ENCODE measurements at places on chromosomes 13 and 19. TPM values are rescaled to one million over a fixed set of nuclear protein-coding genes. Genes with fewer than 3 reads are reported as not detected.

- DNase-seq = no peak
Measured at GRCh38 chr19:3454656-3455392, 25.5 kb downstream of the SMIM24 start.

Gene SPRY2
- 61.9 TPM for total RNA-seq

Gene NLRP9
- not detected for total RNA-seq

GRCh38 chr19:29505097-29505824 lies 20.5 kb upstream of the VSTM2B start:
- DNase-seq = no peak

Gene PTGER1
- total RNA-seq = 3.9 TPM

DNA sequence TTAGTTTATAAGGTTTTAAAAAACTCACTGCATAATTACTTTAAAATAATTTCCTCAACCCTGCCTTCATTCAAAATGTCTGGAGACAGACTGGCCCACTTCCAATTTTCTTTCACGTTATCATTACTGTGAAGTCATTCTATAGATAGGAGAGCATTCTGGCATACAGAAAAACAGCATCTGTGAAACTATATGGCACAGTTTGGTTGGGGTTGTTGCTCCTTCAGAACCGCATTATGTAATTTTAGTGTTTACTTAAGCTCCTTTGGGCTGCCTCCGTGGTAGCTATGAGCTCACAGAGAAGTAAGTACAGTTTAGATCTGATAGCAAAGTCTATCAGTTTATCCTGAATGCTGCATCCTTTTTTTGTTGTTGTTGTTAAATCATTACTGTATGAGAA lies 104.3 kb downstream of the KCNRG start:
- DNase-seq = no peak

DNA sequence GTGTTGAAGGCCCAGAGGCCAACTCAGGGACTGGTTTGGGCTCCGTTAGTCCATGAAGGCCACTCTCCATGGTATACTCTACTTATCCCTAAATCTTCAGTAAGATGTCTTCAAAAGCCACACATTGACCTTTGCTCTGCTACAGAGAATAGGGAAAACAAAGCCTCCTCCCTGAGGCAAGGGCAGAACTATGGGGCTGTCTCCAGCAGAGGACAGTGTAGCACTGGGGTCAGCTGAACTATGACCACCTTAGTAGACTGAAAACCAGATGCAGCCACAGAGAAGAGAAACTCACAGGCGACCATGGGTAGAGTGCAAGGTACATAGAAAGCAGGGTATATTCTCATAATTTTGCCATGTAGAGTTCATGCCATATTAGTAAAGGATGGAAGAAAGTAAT lies 587.4 kb downstream of the LMO7 start:
- no peak for DNase-seq

- DNase-seq = no peak
Measured at GRCh38 chr13:21542563-21542962, 61.4 kb downstream of the MICU2 start.

DNA sequence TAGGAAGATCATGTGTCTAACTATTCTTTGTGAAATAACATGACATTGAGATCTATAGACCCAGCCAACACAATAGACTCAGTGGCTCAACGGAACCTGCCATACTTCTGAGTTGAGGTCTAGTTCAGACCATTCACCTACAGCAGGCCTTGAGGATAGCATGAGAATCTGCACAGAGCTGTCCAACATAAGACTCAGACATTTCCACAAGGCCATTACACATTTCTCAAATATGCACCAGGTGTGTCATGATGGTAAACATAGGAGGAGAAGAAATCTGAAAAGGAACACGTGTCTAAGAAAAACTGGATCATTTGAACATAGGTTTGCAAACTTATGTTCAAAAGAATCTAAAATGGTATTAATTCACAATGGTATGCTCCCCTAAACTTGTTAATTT lies 421.4 kb downstream of the SLITRK6 start:
- no peak for DNase-seq

Gene MBD3L2
- not detected for total RNA-seq

Gene ARHGAP45
- 92.3 TPM for total RNA-seq

Gene ZNF580
- 62.9 TPM for total RNA-seq

Gene TNFAIP8L1
- total RNA-seq = 13.4 TPM

DNA sequence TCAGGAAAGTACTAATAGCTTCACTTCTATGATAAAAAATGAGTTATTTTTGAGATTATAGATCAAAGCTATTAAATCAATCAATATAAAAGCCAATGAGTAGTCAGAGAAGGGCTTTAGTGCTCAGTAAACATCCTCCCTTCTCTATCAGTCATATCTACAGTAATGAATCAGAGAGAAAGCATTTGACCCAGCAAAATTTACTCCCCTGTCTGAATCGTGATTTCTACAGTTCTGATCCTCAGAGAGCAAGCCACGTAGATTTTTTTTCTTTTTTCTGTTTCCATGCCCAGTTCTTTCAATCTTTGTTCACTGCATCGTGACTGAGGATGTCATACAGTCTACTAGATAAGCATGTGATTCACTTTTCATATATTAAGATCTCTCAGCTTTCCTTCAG lies 16.2 kb upstream of the MBNL2 start:
- DNase-seq = no peak

GRCh38 chr13:97015661-97016350 lies 21.5 kb upstream of the OXGR1 start:
- DNase-seq = no peak

GRCh38 chr13:112102243-112102642 lies 35.3 kb downstream of the SOX1 start:
- DNase-seq = no peak

Gene MCEMP1
- 155 TPM for total RNA-seq

DNA sequence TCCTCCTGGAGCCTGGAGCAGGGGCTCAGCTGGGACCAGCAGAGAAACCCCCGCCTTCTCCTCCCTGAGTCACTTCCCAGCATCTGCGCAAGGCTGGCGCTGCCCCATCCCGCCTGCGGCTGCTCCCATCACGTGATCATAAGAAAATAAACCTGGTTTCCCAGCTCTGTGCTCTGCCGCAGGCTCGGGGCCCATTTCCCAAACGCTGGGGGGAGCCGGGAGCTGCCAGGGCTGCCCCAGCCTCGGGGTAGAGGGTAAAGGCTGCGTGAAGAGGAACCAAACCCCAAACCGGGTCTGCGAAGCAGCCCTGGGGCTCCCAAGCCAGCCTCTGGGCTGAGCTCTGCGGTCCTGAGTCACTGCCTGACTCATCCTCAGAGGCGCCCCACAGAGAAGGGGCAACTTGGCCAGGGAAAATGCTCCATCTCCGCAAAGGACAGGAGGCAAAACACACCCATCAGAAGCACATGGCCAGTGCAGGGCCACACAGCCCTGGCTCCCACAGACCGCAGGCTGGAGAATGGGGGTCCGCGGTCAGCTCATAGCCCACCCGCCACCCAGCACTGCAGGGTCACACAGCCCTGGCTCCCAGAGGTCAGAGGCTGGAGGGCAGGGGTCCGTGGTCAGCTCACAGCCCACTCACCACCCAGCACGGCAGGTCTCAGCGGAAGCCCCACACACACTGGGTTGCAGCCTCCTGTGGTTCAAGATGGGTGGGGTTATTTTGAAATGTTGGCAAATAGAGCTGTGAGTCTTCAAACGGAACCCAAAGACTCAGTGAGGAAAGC lies 67.1 kb downstream of the RASA3 start:
- peak; percentile 92 for DNase-seq

GRCh38 chr13:30792285-30793000 lies 57.1 kb downstream of the ALOX5AP start:
- peak; percentile 84 for DNase-seq

Gene TEX101
- total RNA-seq = not detected

Measured in upper lobe of left lung (tissue), 6 donors.